ENCODE measurements at places on chromosomes 12 and 14.

GRCh38 chr12:93089805-93090569 is 160.9 kb upstream of the EEA1 start:
- no peak for DNase-seq

DNA sequence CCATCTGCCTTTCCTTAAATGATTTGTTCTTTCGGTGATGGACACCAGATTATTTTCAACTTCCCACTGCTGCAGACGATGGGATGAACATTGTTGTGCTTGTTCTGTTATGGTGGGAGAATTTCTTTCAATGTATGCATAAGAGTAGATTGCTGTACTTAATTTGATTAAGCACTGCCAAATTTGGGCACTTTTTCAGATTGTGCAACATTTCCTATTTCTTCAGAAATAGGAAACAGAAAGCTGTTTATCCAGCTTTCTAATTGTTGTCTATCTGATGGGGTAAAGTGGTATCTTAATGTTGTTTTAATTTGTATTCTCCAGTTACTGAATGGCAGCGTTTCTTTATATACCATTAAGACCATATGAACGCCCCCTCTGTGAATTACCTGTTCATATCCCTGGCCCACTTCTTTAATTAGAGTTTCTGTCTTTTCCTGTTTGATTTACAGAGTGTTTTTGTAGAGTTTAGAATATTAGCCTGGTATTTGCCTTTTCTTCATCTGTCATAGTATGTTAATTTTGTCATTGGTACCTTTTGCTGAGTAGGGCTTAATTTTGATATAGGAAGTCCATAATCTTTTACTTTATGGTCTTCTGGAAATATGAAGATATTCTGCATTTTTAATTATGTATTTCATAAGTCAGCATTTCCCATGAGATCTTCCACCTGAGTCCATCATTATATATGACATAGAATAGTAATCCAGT is 59.6 kb downstream of the DIP2B start:
- DNase-seq = no peak

DNA sequence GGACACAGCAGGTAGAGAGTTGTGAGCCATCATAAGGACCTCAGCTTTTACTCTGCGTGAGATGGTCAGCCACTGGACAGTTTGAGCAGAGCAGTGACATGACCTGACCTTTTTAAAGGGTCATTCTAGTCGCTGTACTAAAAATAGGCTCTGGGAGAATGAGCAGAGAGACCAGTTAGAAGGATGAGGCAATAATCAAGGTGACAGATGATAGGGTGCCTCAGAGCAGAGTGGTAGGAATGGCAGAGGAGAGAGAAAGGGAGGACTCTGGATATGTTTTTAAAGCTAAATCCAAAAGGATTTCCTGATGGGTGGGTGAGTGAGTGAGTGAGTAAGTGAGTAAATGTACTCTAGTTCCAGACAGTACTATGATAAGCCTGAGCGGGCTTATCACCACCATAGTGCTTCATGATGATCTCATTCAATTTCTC is 83.6 kb upstream of the ARHGAP5 start:
- no peak for DNase-seq

DNA sequence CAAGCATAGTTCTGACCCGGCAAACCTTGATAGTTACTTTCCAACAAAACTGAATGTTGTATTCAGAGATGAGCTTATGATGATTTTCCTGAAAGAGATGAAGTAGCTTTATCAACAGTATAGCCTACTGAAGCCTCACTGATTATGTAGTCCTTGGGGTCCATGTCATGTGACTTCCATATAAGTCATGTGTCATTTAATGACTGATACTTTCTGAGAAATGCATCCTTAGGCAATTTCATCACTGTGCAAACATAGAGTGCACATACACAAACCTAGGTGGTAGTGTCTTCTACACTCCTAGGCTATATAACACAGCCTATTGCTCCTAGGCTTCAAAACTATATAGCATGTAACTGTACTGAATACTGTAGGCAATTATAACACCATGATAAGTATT is 28.5 kb upstream of the TUBA1C start:
- no peak for DNase-seq

DNA sequence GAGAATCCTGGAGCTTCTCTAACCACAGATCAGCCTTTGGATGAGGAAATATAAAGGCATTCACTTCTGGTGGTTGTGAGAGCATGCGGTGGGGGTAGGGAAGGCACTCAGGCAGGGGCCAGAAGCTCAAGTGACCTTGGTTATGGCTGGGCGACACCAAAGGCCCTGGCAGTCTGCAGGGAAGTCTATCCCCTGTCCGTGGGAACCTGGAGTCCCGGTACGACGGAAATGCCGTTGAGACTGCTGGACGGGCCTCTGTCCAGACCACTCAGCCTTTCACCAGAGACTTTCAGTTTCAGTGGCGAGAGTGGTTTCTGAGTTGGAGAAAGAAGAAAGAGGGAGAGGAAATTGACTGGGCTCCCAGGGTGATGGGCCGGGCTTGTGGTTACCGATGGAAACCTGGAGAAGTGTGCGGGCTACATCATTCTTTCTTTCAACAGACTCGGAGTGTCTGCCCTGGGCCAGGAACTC is 20.9 kb downstream of the ISCA2 start:
- DNase-seq = no peak

DNA sequence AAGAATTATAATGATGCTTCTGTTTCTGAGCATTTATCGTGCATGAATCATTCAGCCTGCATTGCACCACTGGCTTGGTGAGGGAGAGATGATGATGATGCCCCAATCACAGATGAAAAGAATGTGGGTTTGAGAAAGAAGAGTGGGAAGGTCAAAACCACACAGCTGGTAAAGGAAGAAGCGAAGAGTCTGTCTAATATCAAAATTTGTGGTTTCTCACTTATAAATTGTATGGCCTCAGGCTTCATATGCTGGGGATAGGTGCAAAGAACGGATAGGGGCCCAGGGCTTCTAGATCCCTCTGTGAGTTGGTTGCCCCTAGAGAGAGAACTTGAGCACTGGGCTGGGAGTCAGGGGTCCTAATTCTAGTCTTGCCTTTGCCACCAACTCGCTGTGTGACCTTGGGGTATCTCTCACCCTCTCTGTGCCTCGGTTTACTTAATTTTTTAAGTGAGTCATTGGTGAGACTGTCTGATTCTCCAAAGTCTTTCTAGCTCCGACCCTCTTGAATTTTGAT is 2.2 kb downstream of the OASL start:
- DNase-seq = no peak

Data from dorsolateral prefrontal cortex (tissue), 122 donors.